ENCODE measurements at places on chromosomes 4 and X.

GRCh38 chrX:101417981-101418841, 10.2 kb downstream of the HNRNPH2 start:
- no peak for DNase-seq

DNA sequence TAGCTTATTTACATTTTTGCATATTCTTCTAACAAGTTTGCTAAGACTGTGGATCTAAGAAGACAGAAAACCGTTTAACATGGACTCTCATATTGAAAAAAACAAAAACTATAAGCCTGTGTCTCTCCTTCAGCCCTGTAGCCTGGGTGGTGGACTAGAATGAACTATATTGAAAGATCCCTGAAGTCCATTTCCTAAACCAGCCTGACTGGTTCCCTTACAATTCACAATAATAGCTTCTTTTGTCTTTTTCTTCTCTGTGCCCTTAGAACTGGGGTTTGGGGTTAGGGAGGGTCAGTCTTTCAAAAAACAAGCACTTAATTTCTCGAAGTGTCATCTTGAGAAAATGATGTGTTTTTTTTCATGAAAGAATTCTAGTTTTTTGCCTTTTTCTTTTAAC, 59.0 kb downstream of the GSTCD start:
- no peak for DNase-seq

DNA sequence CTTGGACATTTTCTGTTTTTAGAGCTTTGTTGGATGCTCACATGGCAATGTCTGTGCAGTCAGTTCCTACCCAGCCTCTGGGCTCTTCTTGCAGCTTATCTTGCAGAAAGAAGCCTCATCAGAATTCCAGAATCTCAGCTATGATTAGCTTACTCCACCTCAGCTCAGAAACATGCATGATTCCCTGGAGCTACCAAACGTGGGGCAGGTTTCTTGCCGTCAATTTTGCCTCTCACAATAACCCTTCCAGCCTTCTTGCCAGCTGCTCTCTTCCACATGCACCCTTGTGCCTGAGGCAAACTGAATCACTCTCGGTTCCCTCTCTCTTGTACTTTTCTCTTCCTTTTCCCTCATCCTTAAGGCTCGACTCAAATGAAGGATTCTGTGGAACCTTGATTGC, 141.4 kb downstream of the PTTG2 start:
- no peak for DNase-seq

DNA sequence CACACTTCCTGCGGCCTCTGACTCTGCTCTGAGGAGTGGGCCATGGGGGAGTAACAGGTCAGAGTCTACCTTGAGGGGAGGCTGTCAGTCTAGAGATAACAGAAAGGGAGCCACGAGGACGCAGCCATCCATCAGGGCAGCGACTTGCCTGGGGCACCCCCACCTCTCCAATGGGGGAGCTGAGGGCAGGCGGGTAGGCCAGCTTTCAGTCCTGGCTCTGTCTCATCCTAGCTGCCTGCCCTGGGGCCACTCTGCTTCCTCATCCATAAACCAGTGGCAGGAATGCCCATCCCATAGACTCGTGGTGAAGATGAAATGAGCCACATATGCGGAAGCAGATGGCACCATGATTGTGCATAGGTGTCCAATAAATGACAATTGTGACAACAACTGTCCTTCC, 13.2 kb downstream of the MAGED2 start:
- no peak for DNase-seq

GRCh38 chrX:44667771-44668170, 125.1 kb upstream of the FUNDC1 start:
- no peak for DNase-seq

- no peak for DNase-seq
Measured at GRCh38 chr4:169233691-169234090, 37.1 kb downstream of the SH3RF1 start.

- no peak for DNase-seq
Measured at GRCh38 chr4:157791236-157791635, 381.6 kb downstream of the GASK1B start.

GRCh38 chr4:153207567-153207966, 3.3 kb downstream of the TRIM2 start:
- DNase-seq = no peak

- DNase-seq = no peak
Measured at GRCh38 chr4:184255871-184256642, 38.4 kb upstream of the ENPP6 start.

DNA sequence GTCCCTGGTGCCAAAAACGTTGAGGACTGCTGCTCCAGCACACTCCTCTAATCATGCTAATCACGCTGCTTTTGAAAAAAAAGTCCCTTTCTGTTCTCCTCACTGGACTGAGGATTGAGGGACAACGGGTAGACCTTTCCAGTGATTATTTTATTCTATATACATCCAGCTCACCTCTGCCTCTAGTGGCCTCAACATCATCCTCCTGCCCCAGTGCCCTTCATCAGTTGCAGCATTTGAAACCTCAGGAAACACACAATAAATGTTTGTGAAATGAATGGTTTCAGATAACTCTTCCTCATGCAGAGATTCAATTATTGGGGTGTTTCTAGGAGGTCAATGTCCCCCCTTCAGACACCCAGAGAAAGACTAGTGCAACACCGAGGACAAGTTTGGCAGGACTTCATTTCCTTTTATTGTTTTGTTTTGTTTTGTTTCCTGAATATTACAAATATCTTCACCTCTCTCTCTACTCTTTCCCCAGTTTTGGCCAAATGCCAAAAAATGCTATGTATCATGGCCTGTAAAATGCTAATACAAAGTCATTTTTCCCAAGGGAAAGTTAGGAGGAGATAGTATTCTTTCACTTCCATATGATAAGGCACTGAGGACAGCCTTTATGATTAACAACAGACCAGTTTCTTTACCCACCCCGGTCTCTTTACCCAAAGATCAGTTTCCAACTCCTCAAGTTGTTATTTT, 460.1 kb upstream of the SLIT2 start:
- no peak for DNase-seq

DNA sequence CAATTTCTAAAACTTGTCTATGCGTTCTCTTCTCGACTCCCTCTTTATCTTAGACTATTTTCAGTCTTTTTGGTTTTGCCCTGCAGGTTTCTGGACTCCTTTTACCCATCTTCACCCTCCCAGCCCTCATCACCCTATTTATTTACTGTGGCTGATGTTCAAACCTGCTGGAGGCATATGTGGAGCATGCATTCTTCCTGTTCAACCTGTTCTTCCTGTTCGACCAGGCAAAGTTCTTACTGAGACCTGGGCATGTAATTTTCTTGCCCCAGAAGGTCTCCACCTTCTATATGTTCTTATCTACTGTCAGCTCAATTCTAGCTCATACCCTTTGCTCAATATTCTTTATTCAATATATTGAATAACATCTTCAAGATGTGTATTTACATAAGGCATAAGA, 69.4 kb upstream of the AGA start:
- peak; percentile 27 for DNase-seq

DNA sequence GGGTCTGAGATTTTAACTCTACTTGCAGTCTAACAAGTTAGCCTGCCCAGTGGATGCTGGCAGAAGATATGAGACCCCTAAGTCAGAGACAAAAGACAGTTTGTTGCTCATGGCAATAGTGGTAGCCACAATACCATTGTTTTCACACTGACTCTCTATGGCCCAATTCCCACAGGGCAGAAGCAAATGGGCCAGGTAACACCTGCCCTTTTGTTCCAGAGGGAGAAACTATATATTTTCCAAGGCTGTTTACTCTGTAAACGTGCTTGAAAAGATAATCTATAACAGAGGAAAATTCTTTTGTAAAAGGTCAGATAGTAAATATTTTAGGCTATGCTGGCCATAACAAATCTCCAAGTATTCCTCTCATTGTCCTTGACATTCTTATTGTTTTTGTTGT, 57.2 kb upstream of the NPNT start:
- DNase-seq = no peak

- DNase-seq = no peak
Measured at GRCh38 chrX:150548251-150548650, 20.2 kb upstream of the MTM1 start.

- DNase-seq = no peak
Measured at GRCh38 chrX:71955530-71956120, 45.0 kb downstream of the NHSL2 start.

DNA sequence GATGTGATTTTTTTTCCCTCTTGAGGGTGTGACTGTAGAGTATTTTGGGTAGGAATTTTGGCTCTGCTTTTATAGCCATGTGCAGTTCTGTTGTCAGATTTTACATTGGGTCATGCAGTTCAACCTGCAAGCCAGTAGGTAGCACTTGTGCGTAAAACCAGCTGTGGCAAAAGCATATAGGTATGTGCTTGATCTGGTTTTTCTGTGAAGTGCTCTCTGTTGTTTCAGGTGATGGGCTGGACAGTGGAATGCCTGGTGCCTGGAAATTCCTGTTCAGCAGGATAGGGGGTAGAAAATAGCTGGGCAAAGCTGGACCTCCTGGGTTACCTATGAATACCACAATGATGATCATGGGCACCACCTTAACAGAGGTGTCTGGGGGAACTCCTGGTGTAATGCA, 584.2 kb upstream of the PCDH10 start:
- DNase-seq = no peak

- no peak for DNase-seq
Measured at GRCh38 chr4:29052266-29052665, 1667.9 kb upstream of the PCDH7 start.

DNA sequence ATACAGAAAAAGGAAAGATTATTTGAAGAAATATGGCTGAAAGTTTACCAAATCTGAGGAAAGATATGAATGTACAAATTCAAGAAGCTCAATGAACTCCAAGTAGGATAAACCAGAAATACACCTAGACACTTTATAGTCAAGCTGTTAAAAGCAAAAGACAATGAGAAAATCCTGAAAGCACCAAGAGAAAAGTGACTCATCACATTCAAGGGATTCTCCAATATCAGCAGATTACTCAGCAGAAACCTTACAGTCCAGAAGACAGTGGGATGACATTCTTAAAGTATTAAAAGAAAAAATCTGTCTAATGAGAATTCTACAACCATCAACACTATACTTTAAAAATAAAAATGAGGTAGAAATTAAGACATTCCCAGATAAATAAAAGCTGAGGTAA, 223.8 kb upstream of the ZCCHC13 start:
- DNase-seq = no peak

GRCh38 chrX:130801901-130802300, 101.1 kb downstream of the ENOX2 start:
- DNase-seq = no peak

DNA sequence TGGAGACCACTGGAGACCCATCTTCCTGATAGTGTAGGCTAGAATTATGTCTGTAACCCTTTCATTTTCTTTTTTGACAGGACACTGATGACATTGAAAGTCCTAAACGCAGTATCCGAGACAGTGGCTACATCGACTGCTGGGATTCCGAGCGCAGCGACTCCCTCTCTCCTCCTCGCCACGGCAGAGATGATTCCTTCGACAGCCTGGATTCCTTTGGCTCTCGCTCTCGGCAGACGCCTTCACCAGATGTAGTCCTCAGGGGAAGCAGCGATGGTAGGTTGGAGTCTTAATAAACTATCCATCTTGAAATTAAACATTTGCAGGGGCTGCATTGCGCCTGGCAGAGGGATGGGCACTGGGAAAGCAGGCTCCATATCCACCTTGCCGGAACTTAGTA, 75.4 kb downstream of the LIMCH1 start:
- no peak for DNase-seq

DNA sequence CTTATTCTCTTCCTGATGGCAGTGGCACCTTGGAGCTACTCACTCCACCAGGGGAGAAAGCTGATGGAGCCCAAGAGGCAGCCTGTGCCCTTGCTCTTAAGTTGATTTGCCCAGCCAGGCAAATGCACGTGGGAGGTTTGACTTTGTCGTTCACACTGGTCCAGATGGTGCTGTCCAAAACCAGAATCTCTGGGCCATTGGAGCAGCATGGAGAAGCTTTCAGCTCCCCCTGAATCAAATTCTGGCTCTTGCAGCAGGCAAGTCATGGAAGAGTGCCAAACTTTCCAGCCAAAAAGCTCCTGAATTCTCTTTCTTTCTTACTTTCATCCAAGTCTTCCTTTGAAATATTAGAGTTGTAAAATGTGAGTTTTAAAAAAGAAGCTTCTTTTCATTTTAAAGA, 970.4 kb downstream of the RPA4 start:
- DNase-seq = no peak

DNA sequence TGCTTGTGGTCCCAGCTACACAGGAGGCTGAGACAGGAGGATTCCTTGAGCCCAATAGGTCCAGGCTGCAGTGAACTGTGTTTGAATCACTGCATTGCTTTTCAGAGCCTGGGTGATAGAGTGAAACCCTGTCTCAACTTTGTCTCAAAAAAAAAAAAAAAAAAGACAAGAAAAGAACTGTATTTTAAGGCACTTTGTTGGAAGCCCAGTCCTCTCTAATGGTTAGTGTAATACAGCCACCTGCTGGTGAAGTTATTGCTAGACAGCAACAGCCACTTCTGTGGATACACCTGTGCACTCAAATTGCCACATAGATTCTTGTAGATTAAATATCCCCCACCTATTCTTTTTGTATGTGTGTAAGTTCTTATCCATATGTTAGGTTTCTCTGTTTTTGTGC, 10.1 kb upstream of the FGG start:
- DNase-seq = peak; percentile 49

- no peak for DNase-seq
Measured at GRCh38 chrX:378443-378842, 8.3 kb downstream of the PPP2R3B start.

DNA sequence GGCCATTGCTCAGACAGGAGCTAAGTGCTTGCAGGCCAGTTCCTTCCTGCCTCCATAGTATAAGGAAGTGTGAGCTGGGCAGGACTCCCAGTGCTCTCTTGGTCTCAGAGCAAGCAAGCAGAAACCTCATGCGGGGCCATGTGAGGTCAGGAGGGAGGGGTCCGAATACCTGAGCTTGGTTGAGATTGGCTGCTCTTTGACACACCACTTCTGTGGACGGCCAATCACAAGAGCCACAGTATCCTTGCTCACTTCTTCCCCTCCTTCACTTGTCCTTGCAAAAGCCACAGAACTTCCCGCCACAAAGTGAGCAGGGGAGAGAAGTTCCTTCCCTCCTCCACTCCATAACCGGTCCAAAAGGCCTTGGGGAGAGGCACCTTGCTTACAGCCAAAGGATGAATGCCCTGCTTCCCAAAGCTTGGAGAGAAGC, 56.7 kb downstream of the PRPS1 start:
- no peak for DNase-seq

GRCh38 chr4:180589575-180589974, 1653.6 kb upstream of the TENM3 start:
- no peak for DNase-seq

GRCh38 chr4:43362875-43363636, 470.5 kb downstream of the GRXCR1 start:
- DNase-seq = no peak

DNA sequence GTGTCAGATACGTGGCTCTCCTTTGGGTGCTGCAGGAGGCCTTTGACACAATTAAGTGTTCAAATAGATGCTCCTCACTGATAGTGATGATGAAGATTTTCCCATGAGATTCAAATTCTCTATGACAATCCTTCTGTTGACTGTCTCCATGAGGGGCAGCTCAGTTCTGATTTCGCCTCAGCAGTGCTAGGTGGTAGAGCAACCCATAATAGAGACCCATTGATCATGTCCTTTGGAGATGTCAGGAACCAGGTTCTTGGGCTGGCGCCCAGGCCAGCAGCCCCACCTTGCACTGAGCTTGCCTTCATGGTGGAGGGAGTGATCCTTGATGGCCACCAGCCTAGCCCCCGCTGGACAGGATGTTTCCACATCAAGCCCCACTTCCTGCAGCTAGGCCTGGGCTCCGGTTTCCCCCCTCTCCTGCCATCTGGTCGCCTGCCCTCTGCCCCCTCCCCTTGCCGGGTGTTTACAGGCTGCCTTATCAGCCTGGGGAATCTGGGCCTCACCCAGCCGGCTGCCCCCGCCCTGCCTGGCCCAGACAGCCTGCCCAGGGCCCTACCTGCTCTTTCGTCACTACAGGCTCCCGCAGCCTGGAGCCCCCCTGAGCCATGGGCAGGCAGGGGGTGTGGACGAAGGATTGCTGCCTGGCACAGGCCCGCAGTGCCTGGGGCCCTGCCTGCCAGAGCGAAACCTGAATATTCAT, 12.6 kb downstream of the ELF4 start:
- DNase-seq = no peak

Measured in HCT116 (cell line).